ENCODE measurements at places on chromosomes 6 and 20. TPM values are rescaled to one million over a fixed set of nuclear protein-coding genes. Genes with fewer than 3 reads are reported as not detected.
A peak's percentile ranks its signal among the peaks of the same experiment; 100 is the strongest.

ROS1 gene
- 0.14 TPM for polyA plus RNA-seq

FBXO30 gene
- polyA plus RNA-seq, result 11.0 TPM

COL20A1 gene
- 0.64 TPM for polyA plus RNA-seq

APOM gene
- polyA plus RNA-seq, result 105 TPM

CLIC5 gene
- polyA plus RNA-seq, result 208 TPM

ESF1 gene
- 30.3 TPM for polyA plus RNA-seq

DNA sequence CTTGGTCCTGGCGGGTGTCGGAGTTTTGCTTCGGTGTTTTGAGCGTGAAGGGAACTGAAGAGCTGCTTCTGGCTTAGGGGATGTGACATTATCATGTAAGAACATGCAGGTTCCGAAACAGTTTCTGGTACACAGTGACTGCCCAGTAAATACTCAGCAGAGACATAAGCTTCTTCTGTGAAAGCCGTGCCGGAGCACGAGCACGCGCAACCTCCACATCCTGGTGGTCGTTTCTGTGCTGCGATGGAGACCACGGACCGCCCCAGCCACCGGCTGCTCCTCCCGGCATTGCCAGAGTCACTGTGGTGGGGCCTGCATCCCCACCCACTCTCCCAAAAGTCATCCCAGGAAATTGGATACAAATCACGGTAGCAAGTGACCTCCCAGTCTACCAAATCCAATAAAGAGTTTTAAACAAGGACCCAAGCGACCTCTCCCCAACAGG lies 18.7 kb downstream of the KIF25 start:
- no peak for DNase-seq

DNA sequence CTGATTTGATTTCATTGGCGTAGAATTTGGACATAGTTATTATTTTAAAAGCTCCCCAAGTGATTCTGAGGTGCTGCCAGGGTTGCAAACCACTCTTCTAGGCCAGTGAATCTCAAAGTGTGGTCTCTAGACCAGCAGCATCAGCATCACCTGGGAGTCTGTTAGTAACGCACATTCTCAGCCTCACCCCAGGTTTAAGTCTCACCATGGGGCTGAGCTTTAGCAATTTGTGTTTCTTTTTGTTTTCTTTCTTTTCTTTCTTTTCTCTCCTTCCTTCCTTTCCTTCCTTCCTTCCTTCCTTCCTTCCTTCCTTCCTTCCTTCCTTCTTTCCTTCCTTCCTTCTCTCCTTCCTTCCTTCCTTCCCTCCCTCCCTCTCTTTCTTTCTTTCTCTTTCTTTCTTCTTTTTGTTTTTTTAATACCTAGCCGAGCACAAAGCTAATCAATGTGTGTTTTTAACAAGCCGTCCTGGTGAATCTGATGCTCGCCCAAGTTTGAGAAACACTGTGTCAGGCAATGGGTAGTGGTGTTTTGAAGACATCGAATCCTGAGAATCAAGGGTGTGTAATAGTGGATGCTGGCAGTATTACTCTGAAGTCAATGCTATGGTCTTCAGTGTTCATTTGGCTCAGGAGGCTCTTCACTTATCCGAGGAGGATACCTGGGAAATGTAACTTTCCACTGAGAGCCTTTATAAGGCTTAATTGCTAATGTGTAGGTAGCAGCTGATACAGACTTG lies 104.9 kb downstream of the SLX4IP start:
- DNase-seq, result no peak

DNA sequence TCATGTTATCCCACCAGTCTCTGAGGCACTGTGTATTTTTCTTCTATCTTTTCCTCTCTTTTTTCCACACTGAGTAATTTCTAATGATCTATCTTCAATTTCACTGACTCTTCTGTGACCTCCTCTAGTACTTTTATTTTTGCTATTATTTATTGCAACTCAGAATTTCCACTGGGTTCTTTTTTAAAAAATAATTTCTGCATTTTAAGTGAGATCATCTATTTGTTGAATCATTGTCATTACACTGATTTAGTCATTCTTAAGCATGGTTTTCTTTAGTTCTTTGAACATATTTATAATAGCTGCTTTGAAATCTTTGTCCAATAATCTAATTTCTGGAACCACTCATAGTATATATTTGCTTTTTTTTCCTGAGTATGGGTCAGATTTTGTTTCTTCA lies 96.7 kb upstream of the SLC22A16 start:
- DNase-seq, result no peak

DNA sequence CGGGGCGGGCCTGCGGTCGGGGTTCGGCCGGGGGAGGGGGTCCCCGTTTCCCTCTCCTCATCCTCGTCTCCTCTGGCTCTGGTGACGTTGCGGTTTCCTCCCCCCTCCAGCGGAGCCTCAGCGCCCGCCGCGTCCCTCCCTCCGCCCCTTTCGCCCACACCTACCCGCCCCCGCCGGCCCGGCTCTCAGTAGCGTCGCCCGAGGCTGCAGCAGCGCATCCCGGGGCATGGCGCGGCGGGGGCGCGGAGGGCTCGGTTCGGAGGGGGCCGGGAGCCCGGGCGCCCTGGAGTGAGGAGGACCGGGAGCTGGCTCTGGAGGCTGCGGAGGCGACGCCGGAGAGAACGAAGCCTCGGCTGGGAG lies at the start of gene DSE:
TSS of gene DSE (plus strand) at position 188 of the 360 bp plus-strand sequence. CDS start 28,304 bp downstream, outside the sequence.
- DNase-seq, result peak; percentile 82

DNA sequence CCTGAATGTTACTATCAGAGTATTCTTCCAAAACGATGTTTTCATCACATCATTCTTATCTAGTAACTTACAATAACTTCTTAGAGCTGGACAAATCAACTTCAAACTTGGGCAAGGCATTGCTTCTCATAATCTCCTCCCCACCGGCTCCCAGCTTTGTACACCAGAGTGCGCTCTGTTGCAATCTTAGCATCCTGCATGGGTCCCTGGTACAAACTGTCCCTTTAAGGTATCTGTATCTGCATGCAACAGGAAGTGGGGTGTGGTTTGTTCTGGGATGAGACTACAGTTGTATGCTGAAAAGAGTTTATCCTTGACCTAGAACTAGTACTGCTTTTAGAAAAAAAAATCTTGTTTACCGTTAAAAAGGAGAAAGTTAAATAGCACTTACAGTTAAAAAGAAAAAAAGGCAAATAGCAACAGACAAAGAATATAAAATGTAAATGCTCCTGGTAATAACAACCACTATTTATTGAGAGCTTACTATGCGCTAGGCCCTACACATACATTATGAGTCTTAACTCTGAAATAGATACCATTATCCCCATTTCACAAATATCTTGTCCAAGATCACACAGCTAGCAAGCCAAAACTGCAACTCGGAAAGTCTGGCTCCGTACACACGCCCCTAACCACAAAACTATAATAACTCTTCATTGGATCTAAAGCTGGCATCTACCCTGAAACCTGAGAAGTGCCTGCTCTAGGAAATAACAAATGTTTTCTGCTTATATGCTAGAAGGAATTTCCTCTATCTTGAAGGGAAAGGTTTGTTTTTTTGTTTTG lies 9.8 kb upstream of the HECA start:
- DNase-seq, result no peak

GRCh38 chr6:101826678-101827077 lies 433.2 kb downstream of the GRIK2 start:
- no peak for DNase-seq

DNA sequence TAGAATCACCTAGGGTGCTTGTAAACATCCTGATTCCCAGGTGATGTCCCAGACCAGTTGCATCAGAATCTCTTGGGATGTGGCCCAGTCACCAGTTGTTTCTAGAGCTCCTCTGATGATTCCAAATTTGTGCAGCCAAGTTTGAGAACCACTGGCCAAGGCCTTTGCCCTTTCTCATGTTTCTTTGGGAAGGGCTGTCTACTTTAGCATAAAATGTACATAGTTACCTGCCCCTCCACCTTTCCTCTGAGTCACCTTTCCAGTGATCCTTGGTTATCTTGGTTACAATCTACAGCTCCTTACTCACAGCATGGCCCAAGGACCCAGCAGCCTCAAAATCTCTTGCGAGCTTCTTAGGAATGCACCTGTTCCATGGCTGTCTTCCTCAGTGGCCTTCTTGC lies 266.4 kb upstream of the PRND start:
- no peak for DNase-seq

- DNase-seq, result no peak
Observed at GRCh38 chr6:152572338-152573088, 64.6 kb downstream of the SYNE1 start.

- DNase-seq, result no peak
Observed at GRCh38 chr20:62688855-62689460, 19.7 kb upstream of the NTSR1 start.

GRCh38 chr20:40600441-40601219 lies 88.4 kb downstream of the MAFB start:
- no peak for DNase-seq

DNA sequence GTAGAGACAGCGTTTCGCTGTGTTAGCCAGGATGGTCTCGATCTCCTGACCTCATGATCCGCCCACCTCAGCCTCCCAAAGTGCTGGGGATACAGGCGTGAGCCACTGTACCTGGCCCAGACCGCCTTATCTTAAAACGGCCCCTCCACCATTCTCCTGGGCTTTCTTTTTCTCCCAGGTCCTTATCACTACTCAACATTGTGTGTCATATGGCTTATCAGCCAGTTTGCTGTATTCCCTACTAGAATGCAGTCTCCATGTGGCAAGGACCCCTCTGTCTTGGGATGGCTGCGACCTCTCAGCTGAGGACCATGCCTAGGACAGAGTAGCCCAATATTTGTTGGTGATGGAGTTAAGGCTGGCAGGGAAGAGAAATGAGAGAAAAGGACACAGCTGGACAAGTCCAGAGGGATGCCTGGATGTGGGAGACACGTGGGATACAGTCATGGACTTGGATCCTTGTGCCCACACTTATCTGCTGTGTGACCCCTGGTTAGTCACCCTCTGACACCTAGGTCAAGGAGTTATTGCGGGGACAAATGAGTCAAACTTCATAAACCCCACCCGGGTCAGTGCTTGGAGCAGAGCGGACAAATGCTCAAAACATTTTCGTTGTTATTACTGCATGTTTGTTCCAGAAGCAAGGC lies 24.0 kb downstream of the ADA start:
- no peak for DNase-seq

DNA sequence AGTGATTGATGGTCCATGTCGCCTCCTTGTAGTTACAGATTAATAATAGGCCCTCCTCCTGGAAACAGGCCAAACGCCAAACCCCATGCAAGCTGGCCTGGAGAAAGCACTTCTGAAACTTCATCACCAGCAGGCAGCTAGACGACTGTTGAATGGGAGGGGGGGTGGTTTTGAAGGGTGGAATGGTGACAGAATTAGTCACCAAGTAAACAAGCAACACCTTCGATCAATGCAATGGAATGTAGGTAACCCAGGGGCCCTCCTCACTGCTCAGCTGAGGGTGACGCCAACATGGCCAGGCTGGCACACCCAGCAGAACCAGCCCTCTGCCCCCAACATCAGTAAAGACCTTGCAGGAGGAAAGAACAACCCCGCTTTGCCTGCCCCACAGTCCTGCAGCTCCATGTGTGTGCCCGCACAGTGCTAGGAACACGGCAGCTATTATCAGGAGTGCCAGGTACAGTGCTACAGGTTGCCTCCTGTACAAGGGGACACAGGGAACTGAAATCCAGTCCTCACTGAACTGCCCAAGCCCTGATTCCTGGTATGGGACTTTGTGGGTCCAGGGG lies 2.7 kb downstream of the BCAS1 start:
- DNase-seq, result peak; percentile 72

GRCh38 chr6:55604021-55604420 lies 25.0 kb upstream of the HMGCLL1 start:
- no peak for DNase-seq

- no peak for DNase-seq
Observed at GRCh38 chr6:34005901-34006531, 139.9 kb downstream of the GRM4 start.

DNA sequence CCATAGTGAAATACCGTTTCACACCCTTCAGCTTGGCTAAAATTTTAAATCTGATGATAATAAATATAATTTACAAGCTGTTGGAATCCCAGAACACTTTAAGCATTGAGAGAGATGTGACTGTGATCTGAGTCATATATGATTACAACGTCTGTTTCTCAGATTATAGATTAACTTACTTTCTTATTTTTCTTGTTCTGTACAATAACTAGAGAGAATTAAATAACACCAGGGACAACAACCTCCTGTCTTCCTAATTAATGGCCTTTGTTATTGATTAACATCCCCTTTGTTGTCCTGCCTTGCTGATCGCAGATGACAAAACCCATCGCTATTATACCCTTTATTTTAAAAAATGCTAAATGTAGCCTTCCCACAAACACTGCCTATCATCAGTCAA lies 87.8 kb upstream of the EZR start:
- DNase-seq, result no peak

GRCh38 chr6:128491100-128491581 lies 29.3 kb downstream of the PTPRK start:
- no peak for DNase-seq

- DNase-seq, result no peak
Observed at GRCh38 chr6:6509284-6509683, 79.2 kb upstream of the LY86 start.

GRCh38 chr6:52548353-52548713 lies 28.5 kb downstream of the TRAM2 start:
- DNase-seq, result no peak

- no peak for DNase-seq
Observed at GRCh38 chr20:50717974-50718761, 13.2 kb upstream of the PARD6B start.

DNA sequence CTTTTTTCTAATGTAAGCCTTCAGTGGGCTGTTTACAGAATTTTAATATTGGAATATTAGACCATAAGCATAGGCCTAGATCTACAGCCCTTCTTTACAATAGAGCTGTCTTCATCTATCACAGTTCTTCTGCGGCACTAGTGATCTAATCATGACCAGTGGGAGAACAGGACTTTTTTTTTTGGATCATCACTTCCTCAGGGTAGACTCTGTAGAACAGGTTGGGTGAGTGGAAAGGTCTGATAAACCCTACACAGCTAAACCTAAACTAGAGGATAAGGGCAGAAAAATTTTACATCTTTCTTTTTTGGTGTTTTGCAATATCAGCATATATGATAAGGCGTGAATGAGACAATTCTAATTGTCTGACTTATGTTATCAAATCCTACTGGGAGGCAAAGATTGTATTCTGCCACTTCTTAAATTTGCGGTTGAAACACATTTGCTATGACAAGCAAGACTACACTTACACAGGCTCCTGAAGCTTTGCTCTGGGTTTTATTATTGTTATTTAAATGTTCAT lies 52.2 kb downstream of the GOPC start:
- DNase-seq, result no peak

GRCh38 chr6:156107624-156108101 lies 652.0 kb upstream of the NOX3 start:
- DNase-seq, result no peak

DNA sequence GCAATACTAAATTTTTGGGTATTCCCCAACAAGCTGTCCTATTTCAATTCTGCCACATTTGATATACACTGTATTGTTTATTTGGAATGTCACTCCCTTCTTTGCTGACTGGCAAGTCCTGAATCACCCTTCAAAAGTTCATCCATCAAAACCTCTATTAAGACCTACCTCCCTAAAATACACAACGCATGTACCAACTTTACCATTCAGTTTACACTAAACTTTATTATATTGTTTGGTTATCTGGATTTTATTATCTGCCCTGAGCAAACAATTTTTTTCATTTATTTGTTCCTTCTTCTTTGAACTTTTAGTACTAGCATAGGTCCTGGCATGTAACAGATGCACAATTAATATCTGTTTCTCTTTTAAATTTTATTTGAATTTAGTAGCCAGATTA lies 958.2 kb upstream of the ADGRB3 start:
- no peak for DNase-seq

GRCh38 chr6:169035385-169036240 lies 218.0 kb downstream of the THBS2 start:
- no peak for DNase-seq
